Activated CD8-positive, alpha-beta memory T cell treated with anti-CD3 and anti-CD28 coated beads for 48 hours (primary cell): ENCODE measurements at places on chromosomes 1 and 21.

GRCh38 chr1:53567851-53568250 lies 108.7 kb downstream of the DMRTB1 start:
- no peak for DNase-seq

DNA sequence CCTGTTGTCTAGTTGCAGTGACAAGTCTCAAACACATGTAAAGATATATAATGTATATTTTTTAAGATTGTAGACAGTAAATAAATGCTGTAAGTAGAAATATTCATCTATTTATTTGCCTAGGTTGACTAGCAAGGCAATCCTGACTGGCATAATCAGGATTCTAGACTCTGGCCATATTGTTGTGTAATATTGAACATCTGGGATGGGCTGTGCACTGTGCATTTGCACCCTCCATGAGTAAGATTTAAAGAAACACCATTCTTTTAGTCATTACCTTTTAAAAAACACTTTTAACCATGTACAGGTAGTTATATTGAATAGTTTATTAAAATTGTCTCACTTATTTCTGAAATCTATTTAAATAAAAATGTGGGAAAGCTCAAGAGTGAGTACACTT lies 32.4 kb downstream of the RASAL2 start:
- no peak for DNase-seq

GRCh38 chr1:5819391-5820025 lies 172.7 kb downstream of the NPHP4 start:
- no peak for DNase-seq

DNA sequence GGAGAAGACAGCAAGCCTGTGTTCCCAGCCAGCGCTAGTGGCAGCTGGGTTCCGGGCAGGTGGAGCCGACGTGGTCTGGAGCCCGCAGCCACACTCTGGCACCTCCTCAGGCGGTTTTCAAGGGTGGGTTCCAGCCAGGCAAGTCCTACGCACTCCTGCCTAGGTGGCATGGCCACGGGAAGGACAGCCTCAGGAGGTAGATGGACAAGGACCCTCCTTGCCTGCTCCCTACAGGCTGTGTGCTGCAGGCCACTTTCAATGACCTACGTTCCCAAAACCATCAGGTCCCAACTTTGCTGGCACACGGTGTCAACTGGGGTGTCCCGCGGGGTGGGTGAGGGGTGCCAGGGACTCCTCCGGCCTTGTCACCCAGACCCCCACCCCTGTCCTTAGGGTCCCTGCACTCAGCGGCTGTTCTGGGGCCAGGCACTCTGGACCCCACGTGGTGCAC lies 6.7 kb upstream of the PTGER3 start:
- no peak for DNase-seq

- DNase-seq = no peak
These were observed 4.6 kb downstream of the PEAR1 start for GRCh38 chr1:156898161-156898566.

DNA sequence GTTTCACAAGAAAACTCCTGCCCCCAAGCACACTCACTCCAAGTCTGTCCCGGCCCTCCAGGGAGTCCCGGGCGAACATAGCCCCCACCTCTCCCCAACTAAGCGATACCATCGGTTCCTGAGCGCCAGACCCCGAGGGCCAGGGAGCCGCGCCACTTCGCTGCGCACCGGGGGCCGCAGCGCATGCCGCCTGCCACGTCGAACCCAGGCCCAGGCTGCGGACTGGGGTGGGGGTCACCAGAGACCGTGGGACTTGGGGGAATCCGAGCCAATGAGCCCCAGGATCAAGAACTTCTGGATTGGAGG lies 801 bp downstream of the RSPO1 start:
- DNase-seq = no peak

- DNase-seq = no peak
These were observed 235.4 kb downstream of the PBX1 start for GRCh38 chr1:164794356-164794755.

DNA sequence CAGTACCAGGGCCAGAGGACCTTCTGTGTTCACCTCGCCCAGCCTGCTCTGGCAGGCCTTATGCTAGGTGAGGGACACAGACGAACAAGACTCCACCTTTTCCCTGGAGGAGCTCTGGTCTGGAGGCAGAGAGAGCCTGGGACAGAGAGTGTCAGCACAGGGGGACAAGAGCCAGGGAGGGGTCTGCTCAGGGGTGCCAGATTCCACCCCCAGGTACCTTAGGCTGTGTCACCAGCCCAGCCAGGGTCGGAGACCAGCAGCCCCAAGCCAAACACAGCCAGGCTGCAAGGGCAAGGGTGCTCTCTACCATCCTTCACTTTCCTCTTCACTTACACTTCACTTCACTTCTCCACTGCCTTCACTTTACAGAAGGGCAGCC lies 4.3 kb upstream of the LRP8 start:
- DNase-seq = no peak
